ENCODE measurements at places on chromosomes 3 and 15.

GRCh38 chr15:50183112-50183794 is 1.3 kb downstream of the SLC27A2 start:
- no peak for DNase-seq

DNA sequence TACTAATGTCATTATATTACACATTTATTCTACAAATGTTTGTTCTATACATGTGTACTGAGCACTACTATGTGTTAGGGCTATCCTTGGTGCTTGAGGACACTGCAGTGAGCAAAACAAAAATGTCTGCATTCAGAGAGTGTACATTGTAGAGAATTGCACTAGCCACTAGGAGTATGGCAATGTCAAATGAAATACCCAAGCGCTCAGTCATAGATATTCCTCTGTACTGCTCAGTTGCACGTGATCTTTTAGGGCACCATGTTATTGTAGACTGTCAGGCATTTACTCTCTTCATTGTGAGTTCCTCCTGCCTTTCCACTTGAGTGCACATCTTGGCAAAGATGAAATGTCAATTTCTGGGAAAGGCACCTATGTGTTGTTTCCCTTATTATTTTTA is 36.8 kb downstream of the FNDC3B start:
- no peak for DNase-seq

DNA sequence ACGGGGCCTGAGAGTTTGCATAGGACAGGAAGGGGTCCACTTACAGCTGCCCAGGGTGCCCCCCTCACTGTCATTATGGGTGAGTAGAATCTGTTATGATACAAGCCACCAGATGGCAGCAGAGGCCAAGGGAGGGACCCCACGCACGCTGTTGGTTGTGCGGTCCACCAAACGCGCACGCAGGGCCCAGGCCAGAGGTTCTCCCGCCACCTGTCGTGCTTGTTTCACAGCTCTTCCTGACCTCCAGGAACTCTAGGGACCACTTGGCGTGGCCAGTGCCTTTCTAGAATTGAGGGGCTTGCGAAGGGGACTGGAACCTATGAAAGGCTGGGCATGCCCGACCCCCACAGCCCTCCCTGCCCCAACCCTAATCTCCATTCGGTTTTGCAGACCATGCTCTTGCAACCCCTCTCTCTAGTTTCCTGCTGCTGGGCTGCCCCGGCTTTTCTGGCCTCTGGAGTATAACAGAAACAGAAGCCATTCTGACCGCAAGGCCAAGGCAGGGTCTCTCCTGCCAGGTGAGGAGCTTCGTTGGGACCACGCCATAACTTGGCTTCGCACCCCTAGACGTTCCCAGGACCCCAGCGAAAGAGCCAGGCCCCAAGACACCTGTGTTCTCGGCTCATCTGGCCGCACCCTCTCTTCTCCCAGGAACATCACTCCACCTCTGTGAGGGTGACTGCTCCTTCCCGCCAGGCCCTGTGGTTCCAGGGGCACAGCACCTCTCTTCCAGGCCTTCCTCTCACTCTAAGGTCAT is 46.0 kb downstream of the ALDH1L1 start:
- peak; percentile 89 for DNase-seq

DNA sequence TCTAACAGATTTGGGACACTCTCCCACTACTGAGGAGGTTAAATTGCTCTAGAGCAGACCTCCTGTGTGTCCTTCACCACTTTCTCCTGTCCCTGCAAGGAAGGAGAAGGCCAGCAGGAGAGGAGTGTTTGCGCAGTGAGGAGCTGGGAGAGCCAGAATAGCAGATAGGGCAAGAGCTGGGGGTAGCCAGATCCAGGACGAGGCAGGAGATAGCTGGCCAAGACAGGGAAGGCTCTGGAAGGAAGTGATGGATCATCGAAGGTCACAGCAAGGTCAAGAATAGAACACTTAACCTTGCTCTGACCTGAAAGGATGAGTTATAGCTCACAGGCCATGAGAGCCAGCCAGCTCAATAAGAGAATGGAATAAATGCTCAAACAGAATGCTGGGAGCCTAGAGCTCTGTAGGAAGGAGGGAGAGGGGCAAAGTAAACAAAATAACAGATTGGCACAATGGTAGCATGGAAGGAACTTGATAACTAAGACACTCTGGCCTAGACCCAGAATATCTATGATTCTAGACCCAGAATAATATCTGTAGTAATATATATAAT is 37.5 kb upstream of the FSIP1 start:
- DNase-seq = no peak

GRCh38 chr3:31981206-31982181 is at the start of the genes OSBPL10 and ZNF860:
Gene OSBPL10 (minus strand): TSS chr3:31981262. CDS start chr3:31981179, 83 bp downstream.
Gene ZNF860 (plus strand): TSS chr3:31981750. CDS start chr3:31989080, 7,330 bp downstream.
- DNase-seq = peak; percentile 95

GRCh38 chr15:97688177-97688576 is 272.3 kb upstream of the ARRDC4 start:
- DNase-seq = no peak

- peak; percentile 91 for DNase-seq
Measured at GRCh38 chr15:20356911-20357480, 184.6 kb downstream of the GOLGA6L6 start.

DNA sequence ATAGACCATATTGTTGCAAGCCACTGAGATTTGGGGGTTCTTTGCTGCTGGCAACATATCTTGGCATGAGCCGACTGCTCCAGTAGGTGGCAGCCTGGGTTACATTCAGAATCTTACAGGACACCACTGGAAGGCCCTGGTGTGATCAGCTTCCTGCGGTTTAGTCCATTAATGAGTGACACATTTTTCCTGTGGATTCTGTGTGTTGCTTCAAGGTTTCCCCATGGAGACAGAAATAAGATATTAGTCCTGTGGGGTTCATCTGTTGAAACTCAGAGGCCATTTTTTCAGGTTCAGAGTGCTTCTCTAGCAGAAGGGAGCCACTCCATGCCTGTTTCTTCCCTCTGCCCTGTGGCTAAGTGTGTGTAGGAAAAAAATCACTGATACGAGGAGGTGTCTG is 116.2 kb downstream of the MFSD1 start:
- no peak for DNase-seq

GRCh38 chr15:57148262-57148661 is 228.0 kb upstream of the CGNL1 start:
- DNase-seq = no peak

- DNase-seq = no peak
Measured at GRCh38 chr3:190886945-190887344, 24.5 kb upstream of the GMNC start.

DNA sequence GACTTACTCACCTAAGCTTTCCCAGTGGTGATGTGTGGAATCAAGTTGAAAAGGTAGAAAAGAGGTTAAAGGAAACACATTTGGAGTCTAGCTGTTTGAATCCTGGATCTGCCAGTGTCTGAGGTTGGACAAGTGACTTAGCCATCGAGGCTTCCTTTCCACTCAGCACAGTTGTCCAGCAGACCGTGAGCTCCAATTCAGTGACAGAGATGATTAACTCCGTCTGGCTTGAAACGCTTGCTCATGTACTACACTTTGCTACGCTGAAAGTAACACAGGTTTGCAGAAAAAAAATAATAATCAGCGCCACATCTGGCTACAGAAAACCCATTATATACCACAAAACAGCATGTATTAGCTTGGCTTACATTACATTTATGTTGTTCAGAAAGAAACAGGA is 364.9 kb upstream of the MCTP2 start:
- DNase-seq = no peak

GRCh38 chr3:55675478-55675877 is 188.4 kb upstream of the WNT5A start:
- no peak for DNase-seq

DNA sequence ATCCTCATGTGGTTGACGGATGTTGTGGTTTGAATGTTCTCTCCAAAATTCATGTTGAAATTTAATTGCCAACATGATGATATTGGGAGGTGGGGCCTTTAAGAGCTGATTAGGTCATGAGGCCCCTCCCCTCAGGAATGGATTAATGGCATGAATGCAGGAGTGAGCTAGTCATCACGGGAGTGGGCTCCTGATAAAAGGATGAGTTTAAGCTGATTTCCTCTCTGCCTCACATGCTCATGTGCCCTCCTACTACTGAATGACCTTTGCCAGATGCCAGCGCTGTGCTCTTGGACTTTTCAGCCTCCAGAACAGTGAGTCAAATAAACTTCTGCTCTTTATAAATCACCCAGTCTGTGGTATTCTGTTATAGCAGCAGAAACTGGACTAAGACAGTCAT is 111.2 kb downstream of the MYO5A start:
- DNase-seq = no peak

- no peak for DNase-seq
Measured at GRCh38 chr15:29567336-29567735, 254.9 kb downstream of the TJP1 start.

DNA sequence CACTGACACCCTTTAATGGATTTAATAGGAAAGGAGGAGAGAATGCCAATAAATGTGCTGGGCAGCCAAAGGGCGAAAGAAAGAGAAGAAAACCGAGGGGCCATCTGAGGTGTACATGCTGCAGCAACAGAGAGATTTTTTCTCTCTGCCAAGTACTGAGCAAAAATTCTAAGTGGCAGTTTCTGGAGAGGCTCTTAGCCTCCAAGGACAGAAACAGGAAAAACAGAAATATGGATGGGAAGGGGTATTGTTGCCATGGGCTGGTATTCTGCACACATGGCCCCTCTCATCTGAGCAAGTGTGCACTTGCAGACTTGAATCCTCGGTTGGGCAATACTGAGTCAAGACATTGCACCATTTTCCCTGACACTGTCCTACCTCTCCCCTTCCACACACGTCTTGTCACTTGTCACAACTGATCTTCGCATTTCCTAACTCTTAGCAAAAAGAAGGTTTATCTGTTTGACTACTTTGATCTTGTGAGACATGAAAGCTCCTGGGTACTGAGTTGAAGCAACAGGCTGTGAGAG is 73.9 kb downstream of the PRICKLE2 start:
- no peak for DNase-seq

GRCh38 chr3:180073561-180073960 is 36.8 kb upstream of the PEX5L start:
- DNase-seq = no peak

DNA sequence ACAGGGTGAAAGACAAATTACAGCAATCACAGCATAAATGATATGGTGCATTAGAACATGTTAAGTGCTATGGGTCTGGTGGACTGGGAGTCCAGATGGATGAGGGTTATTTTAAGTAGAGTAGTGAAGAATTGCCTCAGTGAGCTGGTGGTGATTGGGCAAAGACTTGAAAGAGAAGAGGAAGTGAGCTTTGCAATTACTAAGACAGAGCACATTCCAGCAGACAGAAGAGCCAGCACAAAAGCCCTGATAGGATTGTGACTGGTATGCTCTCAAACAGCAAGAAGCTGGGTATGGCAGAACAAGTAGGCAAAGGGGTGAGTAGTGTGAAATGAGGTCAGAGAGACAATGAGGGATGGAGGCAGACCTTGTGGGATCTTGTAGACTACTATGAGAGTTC is 2.1 kb upstream of the ACKR4 start:
- DNase-seq = no peak

All from mesenteric fat pad (tissue), 1 donor.